EH (cell line): ENCODE measurements at places on chromosomes 11 and 22.

DNA sequence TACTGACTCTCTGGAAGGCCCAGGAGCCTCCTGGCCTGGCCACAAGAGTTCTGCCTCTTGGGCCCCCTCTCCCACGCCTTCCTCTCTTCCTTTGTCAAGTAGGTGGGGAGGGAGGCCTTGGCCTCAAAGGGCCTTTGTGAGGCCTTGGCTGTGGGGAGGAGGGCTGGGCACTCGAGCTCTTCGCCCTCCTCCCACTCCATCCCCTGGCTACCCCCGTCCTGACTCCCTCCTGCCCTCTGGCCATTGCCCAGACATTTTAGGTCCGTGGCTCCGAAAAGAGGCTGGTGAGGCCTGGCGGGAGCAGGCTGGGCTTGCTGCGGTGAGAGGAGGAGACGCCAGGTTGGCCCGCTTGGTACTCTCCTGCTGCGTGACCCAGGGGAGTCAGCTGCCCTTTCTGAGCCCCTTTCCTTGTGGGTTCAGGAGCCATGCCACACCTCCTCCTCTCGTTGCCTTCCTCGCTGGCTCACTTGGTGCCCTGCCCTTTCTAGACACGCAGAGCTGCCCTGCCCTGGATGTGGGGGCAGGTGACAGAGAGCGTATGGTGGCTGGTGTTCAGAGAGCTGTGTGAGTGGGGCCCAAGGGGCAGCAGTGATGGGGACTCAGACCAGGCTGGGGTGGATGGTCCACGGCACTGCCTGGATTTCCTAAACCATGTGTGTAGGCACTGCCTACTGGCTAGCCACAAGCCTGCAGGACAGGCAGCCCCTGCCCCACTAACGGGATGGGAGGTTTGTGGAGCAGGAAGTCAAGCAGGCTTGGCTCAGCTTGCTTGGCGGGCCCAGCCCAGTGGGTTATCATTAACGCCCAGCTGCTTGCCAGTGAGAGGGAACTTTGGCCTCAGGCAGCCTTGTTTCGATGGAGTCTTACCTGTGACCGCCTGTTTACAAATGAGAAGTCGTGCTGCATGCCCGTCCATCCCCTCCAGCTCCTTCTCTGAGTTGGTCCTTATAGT lies 15.8 kb upstream of the OMP start:
- DNase-seq: no peak

- DNase-seq: no peak
These were observed 12.7 kb downstream of the MUC2 start for GRCh38 chr11:1087279-1087960.

GRCh38 chr11:111334532-111335502 lies 36.5 kb downstream of the POU2AF3 start:
- DNase-seq: no peak

GRCh38 chr22:40449676-40450035 lies 79.3 kb downstream of the SGSM3 start:
- DNase-seq: peak; percentile 88

DNA sequence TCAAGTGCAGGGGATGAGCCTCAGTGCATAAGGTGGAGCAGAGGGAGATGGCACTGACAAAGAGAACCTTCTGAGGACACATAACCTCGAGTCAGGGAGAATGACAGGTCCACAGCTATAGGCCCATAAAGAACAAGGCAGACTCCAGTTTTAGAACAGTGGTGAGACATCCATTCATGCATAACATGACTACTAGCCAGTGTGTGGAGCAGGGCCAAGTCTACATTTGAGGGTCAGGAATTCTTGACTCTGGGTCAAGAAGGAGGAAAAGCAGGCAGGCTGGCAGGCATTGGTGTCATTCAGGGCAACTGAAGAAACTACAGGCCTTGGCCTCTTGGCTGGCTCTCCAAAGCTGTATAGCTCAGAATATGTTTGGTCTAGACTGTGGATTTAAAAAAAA lies 54.9 kb downstream of the MTNR1B start:
- DNase-seq: peak; percentile 64

GRCh38 chr11:124896071-124896750 lies 1.5 kb downstream of the ROBO4 start:
- peak; percentile 73 for DNase-seq

GRCh38 chr11:32267679-32268187 lies 167.6 kb downstream of the WT1 start:
- DNase-seq: no peak

GRCh38 chr11:16727806-16728205 lies 10.6 kb upstream of the C11orf58 start:
- no peak for DNase-seq

DNA sequence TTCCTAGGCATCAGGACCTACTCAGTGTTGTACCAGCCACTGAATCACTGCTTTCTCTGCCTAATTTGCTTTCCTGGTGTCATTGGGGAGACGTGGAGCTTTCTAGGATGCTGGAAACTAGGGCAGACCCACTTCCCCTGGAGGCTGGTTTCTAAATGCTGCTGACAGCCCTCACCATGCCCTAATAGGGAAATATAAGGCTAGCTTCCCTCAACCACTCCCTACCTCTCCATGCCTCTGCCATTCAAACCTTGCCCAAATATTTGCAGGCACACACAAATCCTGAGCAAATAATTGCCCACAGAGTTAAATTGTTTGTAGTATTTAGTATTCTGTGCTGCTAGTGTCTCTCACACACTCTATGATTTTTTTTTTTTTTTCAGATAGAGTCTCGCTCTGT lies 310.2 kb downstream of the DDX10 start:
- no peak for DNase-seq

- DNase-seq: peak; percentile 100
These were observed at the start of gene CRYAB for GRCh38 chr11:111911563-111912401. Gene CRYAB (minus strand): TSS chr11:111911770. CDS start chr11:111911724, 46 bp downstream.

DNA sequence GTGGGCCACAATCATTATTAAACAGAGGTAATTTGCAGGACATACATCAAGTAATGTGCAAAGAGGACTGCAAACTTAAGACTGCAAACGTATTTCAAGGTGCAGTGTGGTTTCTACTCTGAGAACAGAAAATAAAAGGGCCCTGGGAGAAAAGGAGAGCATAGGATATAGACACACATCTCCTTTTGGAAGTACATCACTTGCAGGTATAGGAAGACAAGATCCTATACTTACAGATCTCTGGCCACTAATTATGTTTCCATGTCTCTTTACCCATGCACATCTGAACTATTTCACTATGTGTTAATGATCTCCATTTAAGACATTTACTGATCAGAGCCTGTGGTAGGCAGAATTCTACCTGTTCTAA lies 47.7 kb downstream of the PIWIL3 start:
- DNase-seq: no peak

DNA sequence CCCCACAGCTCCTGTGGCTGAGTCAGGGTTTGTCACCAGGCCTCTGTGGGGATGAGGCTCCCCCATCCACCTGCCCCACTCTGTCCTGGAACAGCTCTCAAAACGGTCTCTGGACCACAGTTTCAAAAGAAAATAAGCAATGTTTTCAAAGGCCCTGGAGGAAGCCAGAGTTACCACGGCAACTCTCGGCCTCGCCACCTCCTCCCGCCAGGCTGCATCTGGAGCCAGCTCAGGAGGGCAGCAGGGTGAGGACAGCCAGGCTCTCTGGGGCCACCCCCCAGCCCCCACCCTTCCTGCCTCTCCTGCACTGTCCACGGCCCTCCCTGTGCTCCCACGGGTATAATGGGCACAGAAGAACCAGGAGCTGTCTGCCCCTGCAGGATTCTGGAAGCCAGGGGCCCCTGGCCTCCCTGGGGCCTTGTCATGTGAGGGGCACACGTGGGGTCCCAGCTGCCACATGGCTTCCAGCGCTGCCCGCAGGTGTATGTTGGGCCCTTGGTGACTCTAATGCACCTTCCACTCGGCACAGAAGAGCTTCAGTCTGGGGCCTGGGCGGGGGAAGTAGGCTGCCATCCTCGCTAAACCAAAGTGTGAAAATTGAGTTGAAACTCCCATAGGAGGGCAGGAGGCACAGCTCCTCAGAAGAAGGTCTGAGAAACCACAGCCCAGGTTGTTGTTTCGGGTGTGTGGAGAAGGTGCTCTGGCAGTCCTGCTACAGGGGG lies 10.3 kb downstream of the CD81 start:
- DNase-seq: peak; percentile 53

- no peak for DNase-seq
These were observed 12.5 kb downstream of the SLC22A12 start for GRCh38 chr11:64603411-64604110.

GRCh38 chr22:42951093-42951710 lies 63.7 kb downstream of the PACSIN2 start:
- DNase-seq: no peak
